A549 treated with Hydrocortisone at 1 μM for 4 hours (cell line): ENCODE measurements at places on chromosomes 3 and 15. TPM values are rescaled to one million over a fixed set of nuclear protein-coding genes. Genes with fewer than 3 reads are reported as not detected.

Gene FAM98B
- 8.6 to 13.7 TPM (median 10.4 TPM) in 5 replicates for total RNA-seq

Gene ISL2
- total RNA-seq: 2.9 to 4.3 TPM (median 3.8 TPM) in 5 replicates

Gene ROBO2
- not detected in 5 replicates for total RNA-seq

Gene LTK
- total RNA-seq: 0.03 to 0.10 TPM (median 0.07 TPM) in 5 replicates

Gene SKOR1
- total RNA-seq: 0.02 to 0.07 TPM (median 0.05 TPM) in 5 replicates

Gene LMCD1
- 58.0 to 77.2 TPM (median 72.3 TPM) in 5 replicates for total RNA-seq

Gene WDR93
- 0.10 to 0.24 TPM (median 0.16 TPM) in 5 replicates for total RNA-seq
